ENCODE measurements at places on chromosomes 2 and 18.

- DNase-seq = no peak
Observed at GRCh38 chr2:218959761-218960308, 369 bp downstream of the CDK5R2 start.

- DNase-seq = no peak
Observed at GRCh38 chr2:210112871-210113270, 58.3 kb downstream of the KANSL1L start.

DNA sequence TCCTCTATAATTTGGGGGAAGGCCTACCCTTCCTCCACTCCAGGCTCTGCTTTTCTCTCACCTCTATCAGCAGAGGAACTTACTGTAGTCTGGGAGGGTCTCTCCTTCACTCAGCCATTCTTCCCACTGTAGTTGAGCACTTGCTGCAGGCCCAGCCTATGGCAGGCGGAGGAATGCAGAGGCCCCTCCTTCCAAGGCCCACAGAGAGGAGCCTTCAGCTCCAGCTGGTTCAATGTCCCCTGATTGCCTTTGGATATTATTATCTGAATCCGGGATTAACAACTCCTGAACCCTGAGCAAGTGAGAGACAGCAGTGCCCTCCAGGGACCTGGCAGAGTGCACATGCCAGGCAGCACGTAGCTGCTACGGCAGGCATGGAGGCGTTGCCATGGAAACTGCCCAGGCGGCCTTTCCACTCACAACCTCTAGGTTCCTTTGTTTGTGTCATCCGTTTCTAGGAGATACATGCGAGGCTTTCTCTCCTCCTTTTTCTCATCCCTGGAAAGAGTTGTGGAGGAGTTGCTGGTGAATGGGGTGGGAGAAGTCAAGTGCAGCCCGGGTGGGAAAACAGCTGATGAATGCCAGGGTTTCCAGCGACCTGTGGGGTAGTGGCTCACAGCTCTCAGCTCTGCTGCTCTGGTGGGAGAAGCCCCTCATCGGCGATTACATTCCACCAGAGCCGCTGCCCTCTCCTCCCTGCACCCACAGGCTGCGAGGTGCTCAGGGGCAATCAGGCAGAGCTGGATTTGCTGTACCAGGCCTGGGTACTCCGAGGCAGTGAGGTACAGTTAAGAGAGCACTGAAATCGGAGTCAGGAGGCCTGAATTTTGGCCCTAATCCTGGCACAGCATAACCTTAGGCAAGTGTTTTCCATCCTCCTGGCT, 55.3 kb upstream of the HK2 start:
- DNase-seq = no peak

DNA sequence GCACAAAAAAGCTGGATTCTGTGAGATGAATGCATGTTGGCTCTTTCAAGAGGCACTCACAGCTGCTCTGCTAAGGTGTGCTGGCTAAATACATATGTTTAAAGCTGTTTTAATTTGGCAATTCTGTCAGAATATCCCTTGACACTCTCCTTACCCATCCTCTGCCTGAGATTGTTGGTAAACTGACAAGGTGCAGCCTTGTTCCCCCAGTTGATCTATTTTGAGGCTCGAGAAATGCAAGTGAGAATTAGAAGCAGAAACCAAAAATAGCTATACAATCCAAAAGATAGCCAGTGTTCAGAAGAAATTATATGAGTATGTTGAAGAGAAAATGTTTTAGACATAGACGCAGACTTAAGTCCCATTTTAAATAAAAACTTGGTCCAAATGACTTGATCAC, 971.7 kb upstream of the GYPC start:
- DNase-seq = no peak

DNA sequence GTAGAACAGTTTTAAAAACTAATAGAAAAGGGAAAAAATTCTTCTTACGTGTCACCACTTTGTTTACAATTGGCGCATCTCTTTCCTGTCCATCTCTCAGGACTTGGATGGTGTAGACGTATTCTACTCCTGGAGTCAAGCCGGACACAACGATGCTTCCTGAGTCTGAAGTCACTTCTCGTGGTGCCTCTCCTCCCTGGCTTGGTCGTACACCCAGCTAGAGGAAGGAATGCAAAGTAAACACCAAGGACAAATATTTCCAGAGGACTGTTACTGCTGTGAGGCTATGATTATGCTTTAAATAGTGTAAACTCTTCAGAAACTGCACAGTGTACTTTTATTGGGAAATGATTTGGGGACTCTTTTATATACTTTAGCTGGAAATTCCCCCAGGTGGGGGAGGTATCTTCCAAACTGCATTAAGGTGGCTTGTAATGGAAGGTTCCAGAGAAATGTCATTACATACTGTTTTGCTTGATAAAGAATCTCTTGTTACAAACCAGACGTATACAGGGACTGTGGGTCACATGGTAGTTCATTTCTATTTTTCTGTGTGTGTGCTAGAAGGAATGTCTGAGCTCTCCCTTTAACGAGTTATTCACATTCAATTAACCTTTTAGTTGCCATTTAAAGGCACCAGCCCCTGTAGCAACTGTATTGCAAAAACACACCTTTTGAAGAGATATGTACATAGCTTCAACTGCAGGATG, 38.1 kb downstream of the FN1 start:
- no peak for DNase-seq

- no peak for DNase-seq
Observed at GRCh38 chr2:28471214-28471613, 24.6 kb upstream of the PLB1 start.

DNA sequence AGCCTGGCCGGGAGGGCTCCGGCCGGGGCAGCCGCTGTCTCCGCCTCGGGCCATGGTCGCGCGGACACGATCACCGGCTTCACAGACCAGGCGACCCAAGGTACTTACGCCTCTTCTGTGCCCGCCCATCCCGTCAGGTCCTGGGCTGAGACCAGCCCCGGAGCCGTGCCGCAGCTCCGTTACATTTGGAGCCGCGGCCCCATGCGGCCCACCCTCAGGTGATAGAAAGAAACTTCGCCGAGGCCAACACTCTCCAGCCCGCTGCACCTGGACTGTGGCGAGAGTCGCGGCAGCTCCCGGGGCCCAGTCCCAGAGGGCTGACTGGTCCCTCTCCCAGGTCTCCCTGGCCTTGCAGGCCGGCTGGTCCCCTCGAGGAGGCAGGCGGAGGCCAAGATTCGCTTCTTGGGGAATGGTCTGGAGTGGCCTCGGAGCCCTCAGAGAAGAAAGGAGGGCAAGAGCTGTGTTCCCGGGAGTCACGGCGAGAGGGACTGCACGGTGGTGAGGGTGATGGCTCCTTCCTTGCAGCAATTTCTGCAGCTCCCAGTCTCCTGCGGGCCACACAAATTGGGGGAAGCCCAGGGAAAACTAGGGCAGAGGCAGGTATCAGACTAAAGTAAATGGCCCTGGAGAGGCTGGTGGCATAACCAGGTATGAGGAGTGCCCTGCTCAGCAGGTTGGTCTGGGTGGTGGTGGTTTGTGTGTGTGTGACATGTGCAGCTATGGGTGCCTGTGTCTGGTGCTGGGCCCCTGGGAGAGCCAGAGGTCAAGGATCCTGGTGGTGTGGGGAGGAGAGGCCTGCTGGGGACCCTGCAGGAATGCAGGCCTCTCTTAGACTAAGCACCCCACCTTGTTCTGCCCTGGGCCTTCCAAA, 822 bp downstream of the GDF7 start:
- no peak for DNase-seq

DNA sequence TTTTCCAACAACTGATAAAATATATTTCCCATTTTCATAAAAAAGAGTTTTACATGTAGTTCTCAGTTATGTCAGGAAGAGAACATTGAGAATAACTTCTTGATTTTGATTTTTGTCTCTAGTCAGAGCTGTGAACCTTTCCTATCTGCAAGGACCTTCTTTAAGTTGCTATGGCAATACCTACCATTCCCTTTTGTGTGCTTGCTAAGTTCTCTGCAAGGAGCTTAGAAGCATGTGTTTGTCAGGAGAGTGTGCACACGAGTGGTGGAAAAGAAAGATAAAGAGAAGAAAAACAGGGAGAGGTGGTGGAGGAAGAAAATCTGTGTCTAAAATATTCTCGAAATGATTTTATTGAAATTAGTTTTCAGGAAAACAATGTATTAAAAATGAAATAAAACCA, 140.3 kb upstream of the SLC8A1 start:
- no peak for DNase-seq

DNA sequence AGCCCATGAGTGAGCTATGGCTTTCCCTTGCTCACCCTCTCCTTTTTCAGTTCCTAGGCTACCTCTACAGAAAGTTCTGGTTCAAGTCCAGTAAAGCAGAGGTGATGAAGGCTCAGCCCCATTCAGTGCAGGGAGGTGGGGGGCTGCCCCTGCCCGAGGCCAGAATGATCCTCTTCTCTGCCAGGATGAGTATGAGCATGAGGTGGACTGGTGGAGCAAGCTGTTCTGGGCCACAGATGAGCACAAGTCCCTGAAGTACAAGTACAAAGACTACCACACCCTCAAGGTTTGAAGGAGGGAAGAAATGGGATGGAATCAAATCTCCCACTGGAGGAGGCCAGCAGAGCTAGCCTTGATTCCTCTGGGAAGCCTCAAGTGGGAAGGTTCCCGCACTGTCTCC, 42.4 kb downstream of the LMAN2L start:
- no peak for DNase-seq

DNA sequence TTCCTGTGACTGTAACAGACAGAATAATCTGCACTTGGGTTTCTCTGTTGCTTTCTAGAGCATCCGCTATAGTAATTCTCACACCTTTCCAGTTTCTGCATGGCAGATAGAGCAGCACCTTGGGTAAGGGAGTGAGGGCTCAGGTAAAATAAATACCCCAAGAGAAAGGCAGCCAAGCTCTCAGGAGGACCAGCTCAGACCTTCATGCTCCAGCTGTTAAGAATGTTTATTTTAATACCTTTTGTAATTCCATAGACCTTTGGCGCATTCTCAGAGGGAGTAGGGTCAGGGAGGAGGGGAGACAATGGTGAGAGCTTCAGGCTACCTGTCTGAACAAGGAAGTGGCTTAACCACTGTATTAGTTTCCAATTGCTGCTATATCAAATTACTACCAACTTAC, 16.2 kb upstream of the TMEM178A start:
- DNase-seq = no peak

DNA sequence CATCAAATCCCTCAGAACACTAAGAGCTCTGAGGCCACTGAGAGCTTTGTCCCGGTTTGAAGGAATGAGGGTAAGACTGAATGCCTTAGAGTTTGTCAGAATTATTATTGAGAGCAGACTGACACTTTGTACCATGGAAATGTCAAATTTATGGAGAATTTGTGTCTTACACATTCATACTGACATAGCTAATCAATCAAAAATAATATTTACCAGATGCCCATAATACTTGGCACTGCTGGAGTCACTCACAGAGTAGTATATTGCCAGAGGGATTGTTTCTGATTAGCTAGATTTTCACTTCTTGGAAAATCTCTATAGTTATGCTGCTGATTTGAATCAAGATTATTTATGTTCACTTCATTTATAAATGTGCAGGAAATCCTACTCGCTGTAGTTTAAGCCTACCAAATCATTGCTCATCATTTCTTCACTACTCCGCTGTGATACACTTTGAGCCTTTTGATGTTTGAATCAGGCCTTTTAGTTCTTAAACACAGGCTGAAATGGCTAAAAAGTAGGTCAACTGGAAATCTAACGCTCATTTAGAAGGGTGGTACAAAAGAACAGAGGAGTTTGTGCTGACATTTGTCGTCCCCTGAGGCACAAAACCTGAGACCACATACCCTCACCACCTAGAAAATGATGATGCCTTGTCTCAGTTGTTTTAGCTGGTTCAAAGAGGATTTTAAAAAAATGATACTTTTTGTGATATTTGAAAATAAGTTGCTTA, 96.1 kb upstream of the CSRNP3 start:
- DNase-seq = no peak

DNA sequence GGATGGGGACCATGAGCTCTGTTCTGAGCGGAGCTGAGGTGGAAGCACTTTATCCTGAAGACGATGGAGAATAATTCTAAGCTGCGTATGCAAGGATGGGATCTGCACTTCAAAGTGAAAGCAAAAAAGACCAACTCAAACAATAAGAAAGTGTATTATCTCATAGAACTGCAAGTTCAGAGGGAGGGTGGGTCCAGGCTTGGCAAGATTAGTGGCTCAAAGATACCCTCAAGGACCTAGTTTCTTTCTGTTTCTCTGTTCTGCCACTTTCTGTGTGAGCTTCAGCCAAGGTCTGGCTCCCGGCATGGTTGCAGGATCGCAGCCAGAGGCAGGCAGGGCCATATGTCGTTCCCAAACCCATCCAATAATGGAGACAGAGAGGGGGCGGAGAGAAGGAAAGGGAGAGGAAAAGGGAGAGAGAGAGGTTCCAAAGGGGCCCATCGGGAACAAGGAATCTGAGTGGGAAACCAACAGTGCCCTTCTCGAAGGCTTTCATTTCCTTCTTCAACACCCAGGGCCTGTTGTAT, 169.2 kb upstream of the NCK2 start:
- no peak for DNase-seq

DNA sequence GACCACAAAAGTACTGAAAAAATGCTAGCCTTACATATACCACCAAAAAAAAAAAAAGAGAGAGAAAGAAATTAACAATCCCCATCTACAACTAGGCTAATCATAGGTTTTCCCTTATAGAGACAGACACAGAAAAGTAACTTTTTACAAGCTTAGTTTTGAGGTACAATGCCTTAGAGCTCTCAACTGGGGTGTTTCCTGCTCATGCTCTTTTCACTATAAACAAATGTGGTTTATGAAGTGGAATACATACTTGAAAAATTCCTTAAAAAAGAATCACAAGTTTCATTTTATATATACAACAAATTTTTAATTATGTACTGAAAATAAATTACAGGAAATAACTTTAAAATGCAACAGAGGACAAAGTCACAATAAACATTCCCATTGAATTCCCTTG, 82.5 kb downstream of the ATL2 start:
- no peak for DNase-seq

- no peak for DNase-seq
Observed at GRCh38 chr2:234199996-234200395, 149.5 kb downstream of the SPP2 start.

- DNase-seq = no peak
Observed at GRCh38 chr2:64177315-64177714, 33.1 kb upstream of the PELI1 start.

- DNase-seq = no peak
Observed at GRCh38 chr2:28270456-28271152, 122.1 kb upstream of the FOSL2 start.

GRCh38 chr18:56789004-56789888, 138.1 kb downstream of the WDR7 start:
- DNase-seq = no peak

- DNase-seq = no peak
Observed at GRCh38 chr18:54210463-54210862, 14.0 kb downstream of the MBD2 start.

DNA sequence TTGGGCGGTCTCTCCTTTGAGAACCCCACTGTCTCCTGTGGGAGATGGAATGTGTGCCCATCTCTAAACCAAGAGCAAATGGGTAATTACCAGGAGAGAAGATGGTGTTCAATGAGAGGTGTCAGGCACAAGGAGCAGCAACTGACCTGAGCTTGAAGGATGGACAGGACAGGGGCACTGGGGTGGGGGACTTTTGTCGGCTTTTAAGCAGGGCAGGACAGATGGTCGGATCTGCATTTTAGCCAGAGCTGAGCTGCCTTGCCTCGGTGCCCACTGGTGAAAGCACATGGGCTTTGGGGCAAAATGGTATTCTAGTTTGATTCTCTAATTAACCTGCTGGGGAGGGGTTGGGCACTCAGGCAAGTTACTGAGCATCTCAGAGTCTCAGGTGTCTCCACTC, 98.0 kb downstream of the INHBB start:
- no peak for DNase-seq
